Activated T-helper 1 cell treated with anti-CD3 and anti-CD28 coated beads, Interleukin-2, amount 50 U/mL, for 16 hours (primary cell): ENCODE measurements at places on chromosomes 3 and 15.

- no peak for DNase-seq
Measured at GRCh38 chr3:94132777-94133176, 69.9 kb downstream of the NSUN3 start.

DNA sequence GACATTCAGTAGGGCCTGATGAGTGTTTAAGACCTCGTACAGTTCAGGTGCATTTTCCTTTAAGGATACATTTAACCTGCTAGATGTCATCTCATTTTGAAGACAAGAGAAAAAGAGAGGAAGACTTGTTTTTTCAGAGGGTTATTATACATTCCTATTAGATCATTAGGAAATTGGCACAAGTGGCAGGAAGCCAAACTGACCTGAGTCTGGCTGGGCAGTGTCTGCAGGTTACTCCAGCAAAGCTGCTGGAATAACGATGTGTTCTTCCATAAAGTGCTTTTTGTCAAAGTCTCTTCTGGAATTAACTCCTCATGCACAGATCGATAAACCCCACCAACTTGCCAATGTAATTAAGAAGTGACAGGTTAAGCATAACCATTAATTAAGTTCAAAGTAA lies 396.4 kb upstream of the TPRG1 start:
- DNase-seq, result no peak

DNA sequence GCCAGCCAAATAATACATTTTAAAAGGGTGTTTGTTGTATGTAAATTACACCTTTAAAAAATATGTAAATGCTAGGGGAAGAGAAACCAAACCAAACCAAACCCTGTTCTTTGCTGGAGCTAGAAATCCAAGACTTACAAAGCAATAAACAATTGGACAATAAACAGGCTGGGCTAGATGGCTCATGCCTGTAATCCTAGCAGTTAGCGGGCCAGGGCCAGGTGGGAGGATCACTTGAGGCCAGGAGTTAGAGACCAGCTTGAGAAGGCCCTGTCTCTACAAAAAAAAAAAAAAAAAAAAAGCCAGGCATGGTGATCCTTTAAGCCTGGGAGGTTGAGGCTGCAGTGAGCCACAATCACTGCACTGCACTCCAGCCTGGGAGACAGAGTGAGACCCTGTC lies 12.5 kb downstream of the STOML1 start:
- no peak for DNase-seq

GRCh38 chr3:145144361-145144760 lies 1016.6 kb downstream of the PLOD2 start:
- no peak for DNase-seq

DNA sequence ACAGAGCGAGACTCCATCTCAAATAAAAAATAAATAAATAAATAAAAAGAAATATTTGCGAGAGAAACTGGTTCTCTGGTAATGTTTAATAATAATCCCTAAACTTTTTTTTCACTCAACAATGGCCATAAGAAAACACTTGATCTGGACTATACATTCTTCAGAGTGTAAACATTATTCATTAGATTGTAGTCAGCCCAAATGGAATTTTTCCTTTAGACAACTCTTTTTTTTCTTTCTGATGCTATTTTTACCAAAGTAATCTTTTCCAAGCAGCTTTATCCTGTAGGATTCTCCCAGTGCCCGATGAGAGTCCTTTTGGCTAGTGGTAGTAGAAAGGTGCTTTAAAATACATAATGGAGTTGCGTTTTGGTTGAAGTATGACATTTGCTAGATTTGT lies 90.4 kb downstream of the NEDD4 start:
- DNase-seq, result no peak

- no peak for DNase-seq
Measured at GRCh38 chr15:89599021-89599420, 23.8 kb downstream of the TICRR start.

DNA sequence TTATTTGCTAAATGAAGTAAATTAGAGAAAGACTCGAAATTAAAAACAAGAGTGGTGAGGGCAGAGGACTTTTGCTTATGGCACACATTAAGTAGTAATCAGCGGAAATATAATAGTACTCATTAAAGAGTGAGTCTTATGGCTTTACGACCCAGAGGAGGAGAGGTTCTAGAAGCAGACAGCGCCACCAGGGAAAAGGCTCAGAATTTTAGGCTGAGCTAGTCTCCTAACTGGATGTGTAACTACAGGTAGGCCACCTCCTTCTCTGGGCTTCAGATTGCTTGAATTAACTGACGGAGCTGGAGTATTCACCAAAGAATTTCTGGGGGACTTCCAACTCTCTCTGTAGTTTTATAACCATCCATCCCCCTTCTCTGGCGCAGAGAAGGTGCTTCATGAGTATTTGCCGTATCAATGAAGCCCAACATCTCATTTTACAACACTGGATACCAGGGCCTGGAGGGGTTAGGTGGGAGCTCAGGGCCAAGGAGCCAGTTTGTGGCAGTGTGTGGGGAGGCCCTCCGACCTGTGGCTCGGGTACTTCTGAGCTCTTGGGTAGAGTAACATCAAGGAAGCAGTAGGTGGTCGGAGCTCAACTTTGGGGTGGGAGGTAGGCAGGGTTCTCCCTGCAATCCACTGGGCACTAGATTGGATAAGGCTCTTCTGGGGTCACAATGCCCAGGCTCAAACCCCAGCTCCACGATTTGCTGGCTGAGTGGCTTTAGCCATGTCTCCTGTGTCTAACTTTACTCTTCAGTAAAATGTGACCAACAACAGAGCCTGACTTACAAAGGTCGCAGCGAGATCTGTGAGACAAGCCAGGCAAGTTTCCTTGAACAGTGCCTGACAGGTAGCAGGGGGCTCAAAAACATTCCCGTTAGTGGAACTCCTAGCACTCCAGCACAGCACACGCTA lies 1.1 kb downstream of the CHCHD4 start:
- DNase-seq, result no peak

GRCh38 chr3:59131016-59131766 lies 81.4 kb upstream of the CFAP20DC start:
- no peak for DNase-seq

DNA sequence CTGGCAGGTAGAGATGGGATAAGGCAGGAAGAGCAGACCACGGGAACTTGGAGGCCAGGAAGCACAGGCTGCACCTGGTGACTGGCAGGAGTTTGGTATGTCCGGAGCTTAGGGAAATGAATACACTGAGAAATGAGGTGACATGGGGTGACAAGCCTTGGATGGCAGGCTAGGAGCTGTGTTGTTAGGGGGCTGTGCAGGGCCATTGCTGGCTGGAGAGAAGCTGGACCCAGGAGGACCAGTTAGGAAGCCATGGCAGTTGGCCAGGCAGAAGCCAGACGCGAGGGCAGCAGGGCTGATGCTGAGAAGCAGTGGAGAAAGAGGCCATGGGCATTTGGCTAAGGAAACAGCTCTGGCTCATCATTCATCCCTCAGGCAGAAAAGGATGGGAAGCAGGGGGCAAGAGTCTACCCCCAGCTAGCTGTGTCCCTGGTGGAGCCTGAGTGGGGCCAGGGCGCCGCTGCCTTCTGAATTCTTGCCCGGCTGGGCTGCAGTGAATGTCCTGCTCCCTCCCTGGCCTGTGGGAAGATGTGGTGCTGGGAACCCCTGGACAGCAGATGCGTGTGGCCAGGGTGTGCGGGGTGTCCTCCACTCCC lies 255.8 kb downstream of the FAM43A start:
- no peak for DNase-seq

DNA sequence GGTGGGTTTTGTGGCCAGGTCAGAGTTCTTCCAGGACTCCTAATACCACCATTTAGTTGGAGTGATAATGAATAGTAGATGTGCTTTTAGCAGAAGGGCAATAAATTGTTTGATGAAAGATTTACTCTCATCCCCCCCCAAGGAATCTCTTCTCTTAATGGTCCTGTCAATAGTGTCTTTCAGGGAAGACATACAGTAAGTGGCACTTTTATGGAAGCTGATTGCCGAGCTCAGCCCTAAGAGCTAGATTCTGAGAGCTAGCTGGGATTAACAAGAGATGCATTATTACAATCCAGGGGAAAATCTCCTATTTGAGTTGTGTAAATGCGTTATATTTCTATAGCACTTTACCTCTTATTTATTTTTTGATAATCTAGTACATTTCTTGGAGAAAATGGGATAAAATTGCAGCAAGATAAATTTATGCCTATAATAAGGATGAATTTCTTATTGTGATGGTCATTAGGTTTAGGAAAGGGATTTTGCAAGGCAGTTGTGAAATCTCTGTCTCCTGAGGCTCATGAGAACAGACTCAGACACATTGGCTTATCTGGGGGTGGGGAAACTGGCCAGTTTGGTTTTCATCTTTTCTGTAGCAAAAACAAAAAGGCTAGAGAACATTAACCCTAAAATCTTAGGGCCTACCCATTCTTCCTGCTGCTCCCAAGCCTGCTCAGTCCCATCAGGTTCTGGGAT lies 41.6 kb upstream of the CLSTN2 start:
- DNase-seq, result no peak

- DNase-seq, result no peak
Measured at GRCh38 chr3:129323651-129324294, 45.1 kb downstream of the HMCES start.

- DNase-seq, result no peak
Measured at GRCh38 chr3:17908399-17909191, 166.2 kb upstream of the TBC1D5 start.

DNA sequence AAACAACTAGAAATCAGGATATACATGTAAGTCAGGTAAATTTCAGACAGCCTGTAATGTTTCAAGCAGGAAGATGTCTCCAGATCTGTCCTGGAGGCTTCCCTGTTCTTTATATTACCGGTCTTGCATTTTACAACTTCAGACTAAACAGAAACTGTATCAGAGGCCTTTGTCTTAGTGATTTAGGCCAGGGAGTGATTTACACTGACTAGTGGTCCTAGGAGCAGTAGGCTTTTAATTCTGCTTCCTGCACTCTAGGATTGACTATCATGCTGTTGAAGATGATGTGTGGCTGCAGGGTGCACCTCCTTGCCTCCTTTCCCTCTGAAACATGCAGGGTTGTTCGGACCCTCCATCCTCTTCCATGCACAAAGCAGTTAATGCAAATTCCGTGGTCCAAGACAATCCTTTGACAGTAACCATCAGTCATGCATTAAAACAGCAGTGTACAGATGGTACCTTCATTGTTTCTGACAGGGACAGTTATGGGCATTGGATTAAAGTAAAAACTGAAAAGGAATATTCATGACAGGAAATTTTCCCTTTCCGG lies 27.6 kb downstream of the CHRNA7 start:
- no peak for DNase-seq

GRCh38 chr3:188720215-188720614 lies 451.6 kb upstream of the TPRG1 start:
- DNase-seq, result no peak

DNA sequence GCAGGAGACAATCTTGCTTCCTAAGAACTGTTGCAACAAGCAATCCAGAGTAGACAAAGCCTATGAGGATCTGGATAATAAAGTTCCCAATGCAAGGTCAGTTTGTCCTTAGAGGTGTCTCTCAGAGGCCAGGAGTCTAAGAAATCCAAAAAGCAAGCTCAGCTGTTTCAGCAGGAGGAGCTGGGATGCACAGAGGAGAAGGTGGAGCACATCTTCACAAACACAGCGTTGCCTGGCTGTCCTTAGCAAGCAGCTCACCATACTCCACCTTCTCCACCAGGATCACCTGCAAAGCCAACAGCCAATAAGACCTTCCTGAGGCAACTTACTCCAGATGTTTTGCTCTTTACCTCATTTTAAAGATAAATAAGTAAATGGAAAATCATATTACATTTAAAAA lies 365 bp downstream of the ZBED2 start:
- DNase-seq, result no peak

DNA sequence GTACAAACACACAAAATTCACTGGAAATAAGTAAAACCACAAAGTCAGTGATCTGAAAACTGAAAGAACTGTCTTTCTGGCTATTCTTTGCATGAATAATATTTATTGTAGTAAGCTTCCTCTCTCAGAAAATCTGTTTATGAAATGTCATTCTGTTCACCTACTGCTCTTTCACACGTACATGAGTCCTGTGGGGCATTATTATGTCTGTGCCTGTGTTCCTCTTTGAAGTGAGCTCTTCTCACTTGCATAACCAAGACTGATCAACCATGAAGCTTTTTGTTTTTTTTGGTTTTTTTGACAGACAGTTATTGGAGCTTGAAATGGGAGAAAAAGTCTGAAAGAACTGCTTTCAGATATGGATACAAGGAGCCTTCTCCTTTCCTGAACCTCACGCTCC lies 195.8 kb downstream of the PLCH1 start:
- DNase-seq, result no peak

GRCh38 chr15:82663186-82663600 lies 16.0 kb upstream of the CPEB1 start:
- no peak for DNase-seq

GRCh38 chr3:13064159-13064868 lies 8.9 kb downstream of the IQSEC1 start:
- DNase-seq, result no peak
